Heart left ventricle (tissue), 16 donors: ENCODE measurements at places on chromosomes 11 and 22. TPM values are rescaled to one million over a fixed set of nuclear protein-coding genes. Genes with fewer than 3 reads are reported as not detected.

The LMNTD2 gene
- total RNA-seq, result 1.6 TPM

The C11orf87 gene
- total RNA-seq, result 0.12 TPM

The WBP2NL gene
- total RNA-seq, result 1.1 TPM

The MS4A1 gene
- total RNA-seq, result not detected

The RSF1 gene
- total RNA-seq, result 44.1 TPM

The DEPDC7 gene
- total RNA-seq, result not detected

The DGAT2 gene
- 8.3 TPM for total RNA-seq

The FOLH1 gene
- total RNA-seq, result not detected

The GPHA2 gene
- total RNA-seq, result not detected

The CCDC73 gene
- not detected for total RNA-seq

The OR2AG1 gene
- total RNA-seq, result not detected

The TRIM6 gene
- total RNA-seq, result 1.3 TPM

The HTATIP2 gene
- total RNA-seq, result 28.5 TPM

DNA sequence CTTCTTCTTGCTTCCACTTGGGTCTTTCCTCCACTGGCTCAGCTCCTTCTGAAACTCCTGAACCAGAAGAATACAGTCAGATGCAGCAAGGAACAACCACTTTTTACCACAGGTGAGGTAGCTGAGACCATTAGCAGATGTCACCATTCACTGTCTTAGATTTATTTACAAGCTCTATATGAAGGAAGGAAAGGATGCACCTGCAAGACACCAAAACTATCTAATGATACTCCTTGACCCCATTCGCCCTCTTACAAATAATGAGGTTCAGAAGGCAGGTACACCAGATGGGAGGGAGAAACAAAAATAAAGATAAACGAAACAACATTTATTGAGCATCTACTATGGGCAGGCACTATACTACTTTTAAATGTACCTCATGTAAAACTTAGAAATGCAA is 10.3 kb downstream of the TFIP11 start:
- H3K4me1 ChIP-seq, result peaks cover 4% of the 10 kb centered on the region
- no peak for DNase-seq
- no peaks in the 10 kb centered on the region for H3K27me3 ChIP-seq
- peaks cover 100% of the 10 kb centered on the region for H3K36me3 ChIP-seq
- H3K4me3 ChIP-seq, result no peak overlapping the region
- no peak overlapping the region for H3K27ac ChIP-seq

DNA sequence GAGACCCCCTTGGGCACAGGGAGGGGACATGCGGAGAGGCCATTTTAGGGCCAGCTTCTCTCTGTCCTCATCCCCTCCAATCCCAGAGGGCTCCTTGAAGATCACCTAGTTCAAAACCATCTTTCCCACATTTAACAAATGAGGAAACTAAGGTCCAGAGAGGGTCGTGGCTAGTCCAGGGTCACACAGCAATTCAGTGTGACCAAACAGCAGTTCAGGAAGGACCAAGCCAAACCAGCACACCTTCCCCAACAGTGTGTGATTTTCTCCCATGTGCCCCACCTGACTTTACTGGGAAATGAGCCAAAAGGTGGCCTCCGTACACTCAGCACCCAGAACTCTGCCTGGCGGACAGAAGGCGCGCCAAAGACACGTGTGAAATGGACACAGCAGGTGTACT is 51.3 kb downstream of the CACNA1I start:
- H3K4me3 ChIP-seq, result no peak overlapping the region
- no peak overlapping the region for H3K27ac ChIP-seq
- no peaks in the 10 kb centered on the region for H3K36me3 ChIP-seq
- no peak for DNase-seq

- no peak overlapping the region for H3K4me3 ChIP-seq
- H3K27ac ChIP-seq, result peak overlapping the region; percentile 19
- no peaks in the 10 kb centered on the region for H3K27me3 ChIP-seq
- no peak for DNase-seq
Measured at GRCh38 chr11:128494418-128495332, 92.7 kb downstream of the ETS1 start.

DNA sequence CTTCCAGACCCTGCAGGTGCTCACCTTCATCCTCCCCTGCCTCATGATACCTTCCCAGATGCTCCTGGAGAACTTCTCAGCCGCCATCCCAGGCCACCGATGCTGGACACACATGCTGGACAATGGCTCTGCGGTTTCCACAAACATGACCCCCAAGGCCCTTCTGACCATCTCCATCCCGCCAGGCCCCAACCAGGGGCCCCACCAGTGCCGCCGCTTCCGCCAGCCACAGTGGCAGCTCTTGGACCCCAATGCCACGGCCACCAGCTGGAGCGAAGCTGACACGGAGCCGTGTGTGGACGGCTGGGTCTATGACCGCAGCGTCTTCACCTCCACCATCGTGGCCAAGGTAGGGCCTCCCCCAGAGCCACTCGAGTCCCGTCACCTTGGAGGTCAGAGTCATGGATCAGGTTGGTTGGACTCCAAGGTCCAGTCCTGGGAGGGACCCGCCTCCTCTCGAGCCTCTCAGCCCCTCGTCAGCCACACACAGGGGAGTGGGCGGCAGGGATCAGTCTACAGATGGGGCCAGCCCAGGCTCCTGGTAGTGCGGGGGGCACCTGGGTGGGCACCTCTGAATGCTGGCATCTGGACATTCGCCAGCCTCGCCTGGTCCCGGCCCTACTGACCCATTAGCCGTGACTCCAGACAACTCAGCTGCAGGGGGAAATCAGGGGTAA is 34.8 kb upstream of the SLC22A12 start:
- no peak overlapping the region for H3K27ac ChIP-seq
- peaks cover 12% of the 10 kb centered on the region for H3K4me1 ChIP-seq
- no peak overlapping the region for H3K4me3 ChIP-seq

- H3K27ac ChIP-seq, result no peak overlapping the region
- no peak for DNase-seq
- H3K36me3 ChIP-seq, result no peaks in the 10 kb centered on the region
- no peak overlapping the region for H3K4me3 ChIP-seq
- H3K4me1 ChIP-seq, result no peaks in the 10 kb centered on the region
Measured at GRCh38 chr11:75602951-75603350, 40.9 kb downstream of the SERPINH1 start.

DNA sequence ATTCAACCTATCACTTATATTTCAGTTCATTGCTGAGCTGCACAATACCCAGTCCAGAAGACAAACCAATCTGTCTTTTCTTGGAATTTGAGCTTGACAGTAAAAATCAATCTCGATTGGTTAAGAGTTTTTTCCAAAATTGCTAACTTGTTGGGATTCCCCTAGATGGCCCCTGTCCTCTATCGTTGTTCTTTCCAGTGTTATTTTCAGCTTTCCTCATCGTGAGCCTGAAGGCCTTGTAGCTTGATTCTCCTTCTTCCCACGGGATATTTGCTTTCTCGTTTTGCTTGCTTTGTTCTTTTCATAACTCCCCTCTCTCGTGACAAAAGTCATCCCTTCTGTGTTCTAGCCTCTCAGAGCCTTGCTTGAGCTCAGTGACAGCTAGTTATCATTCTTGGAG is 3.1 kb downstream of the OR8B8 start:
- no peak for DNase-seq
- H3K27me3 ChIP-seq, result no peaks in the 10 kb centered on the region
- H3K4me1 ChIP-seq, result no peaks in the 10 kb centered on the region

GRCh38 chr11:8068605-8069221 is 12.3 kb upstream of the TUB start:
- peak; percentile 72 for DNase-seq
- H3K27me3 ChIP-seq, result no peaks in the 10 kb centered on the region
- H3K36me3 ChIP-seq, result no peaks in the 10 kb centered on the region

GRCh38 chr22:49914256-49914655 is 4.0 kb downstream of the ALG12 start:
- no peak overlapping the region for H3K4me3 ChIP-seq
- H3K27ac ChIP-seq, result no peak overlapping the region
- no peaks in the 10 kb centered on the region for H3K4me1 ChIP-seq
- H3K27me3 ChIP-seq, result no peaks in the 10 kb centered on the region
- H3K36me3 ChIP-seq, result peaks cover 41% of the 10 kb centered on the region
- DNase-seq, result no peak

DNA sequence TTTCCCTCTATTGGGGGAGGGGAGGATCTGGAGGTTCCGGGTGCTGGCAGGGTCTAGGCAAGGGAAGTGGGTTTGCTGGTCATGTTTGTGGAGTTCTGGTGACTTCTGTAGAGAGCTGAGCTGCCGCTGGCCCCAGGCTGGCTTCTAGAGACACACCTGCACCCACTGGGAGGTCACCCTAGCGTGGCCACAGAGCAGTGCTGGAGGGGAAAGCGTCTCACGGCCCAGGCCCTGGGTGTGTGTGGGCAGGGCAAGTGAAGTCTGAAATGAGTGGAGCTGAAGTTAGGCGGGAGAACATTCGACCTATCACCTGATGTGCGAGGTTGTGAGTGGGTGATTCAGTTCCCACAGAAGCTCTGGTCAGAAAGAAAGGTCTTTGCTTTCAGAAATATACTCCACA is 27.9 kb downstream of the SMIM38 start:
- no peak overlapping the region for H3K4me3 ChIP-seq
- no peak overlapping the region for H3K27ac ChIP-seq
- no peaks in the 10 kb centered on the region for H3K4me1 ChIP-seq
- no peaks in the 10 kb centered on the region for H3K27me3 ChIP-seq
- H3K36me3 ChIP-seq, result no peaks in the 10 kb centered on the region

DNA sequence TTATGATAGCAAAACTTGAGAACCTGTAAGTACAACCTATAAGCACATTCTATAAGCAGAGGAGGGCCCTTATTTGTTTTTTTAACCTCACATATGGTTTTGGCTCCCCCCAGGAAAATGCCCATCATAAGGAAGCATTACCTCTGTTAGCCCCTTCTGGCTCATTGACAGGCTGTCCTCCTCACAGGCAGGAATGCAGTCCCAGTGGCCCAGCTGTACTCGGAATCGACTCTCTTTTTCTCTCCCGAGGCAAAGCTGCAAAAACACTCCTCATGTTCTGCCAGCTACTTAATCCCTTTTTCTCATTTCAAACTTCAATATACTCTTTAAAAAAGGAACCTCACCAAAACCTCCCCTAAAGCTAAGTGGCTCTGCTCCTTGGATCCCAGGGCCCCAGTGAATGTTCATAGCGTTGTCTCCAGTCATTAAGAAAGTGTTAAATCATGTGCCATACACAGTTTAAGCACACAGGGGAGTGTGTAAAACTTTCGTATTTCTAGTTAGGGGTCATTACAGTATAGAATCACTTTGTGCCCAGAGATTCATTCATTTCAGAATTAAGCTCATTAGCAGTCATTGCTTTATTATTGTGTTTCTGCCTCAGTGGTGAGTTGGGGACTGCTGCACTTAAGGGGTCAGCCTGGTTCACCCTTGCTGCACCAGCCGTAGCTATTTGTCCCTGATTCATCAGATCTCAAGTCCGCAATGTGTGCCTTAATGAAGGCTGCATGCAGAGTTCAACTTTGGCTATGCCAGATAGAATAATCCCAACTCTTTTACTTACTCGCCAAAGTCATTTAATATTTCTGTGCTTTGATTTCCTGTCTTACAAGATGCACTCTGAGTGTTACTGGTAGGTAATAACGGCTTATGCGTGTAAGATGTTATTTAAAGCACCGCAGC is 57.6 kb downstream of the JRKL start:
- H3K27me3 ChIP-seq, result no peaks in the 10 kb centered on the region
- H3K4me1 ChIP-seq, result no peaks in the 10 kb centered on the region
- no peak for DNase-seq
- H3K36me3 ChIP-seq, result no peaks in the 10 kb centered on the region
- H3K27ac ChIP-seq, result no peak overlapping the region
- no peak overlapping the region for H3K4me3 ChIP-seq

DNA sequence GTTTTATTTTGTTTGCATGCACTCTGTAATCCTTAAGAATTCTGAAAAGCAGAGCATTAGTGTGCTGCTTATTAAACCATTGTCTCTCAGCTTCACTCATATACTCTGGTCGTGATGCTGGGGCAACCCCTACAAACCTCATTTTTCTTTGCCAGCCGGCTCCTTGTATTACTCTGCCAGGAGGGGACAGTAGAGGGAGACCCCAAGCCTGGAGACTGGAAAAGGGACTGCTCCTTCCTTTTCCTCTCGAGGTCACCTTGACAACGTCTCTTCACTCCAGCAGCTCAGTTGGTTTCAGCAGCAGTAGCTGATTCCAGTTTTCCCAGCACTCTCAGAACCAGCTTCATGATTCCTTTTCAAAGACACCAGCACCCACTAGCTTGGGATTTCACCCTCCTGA is 2.8 kb upstream of the JHY start:
- no peak overlapping the region for H3K27ac ChIP-seq
- H3K4me1 ChIP-seq, result peaks cover 5% of the 10 kb centered on the region
- H3K36me3 ChIP-seq, result no peaks in the 10 kb centered on the region
- no peaks in the 10 kb centered on the region for H3K27me3 ChIP-seq

GRCh38 chr11:95453616-95454171 is 222.7 kb upstream of the SESN3 start:
- peak overlapping the region; percentile 25 for H3K27ac ChIP-seq
- H3K4me3 ChIP-seq, result no peak overlapping the region
- no peaks in the 10 kb centered on the region for H3K27me3 ChIP-seq
- DNase-seq, result peak; percentile 71
- H3K36me3 ChIP-seq, result no peaks in the 10 kb centered on the region

GRCh38 chr11:69297787-69298266 is 3.9 kb downstream of the MYEOV start:
- DNase-seq, result peak; percentile 49
- peak overlapping the region; percentile 43 for H3K4me3 ChIP-seq
- peaks cover 50% of the 10 kb centered on the region for H3K4me1 ChIP-seq
- peak overlapping the region; percentile 74 for H3K27ac ChIP-seq
- H3K27me3 ChIP-seq, result no peaks in the 10 kb centered on the region

DNA sequence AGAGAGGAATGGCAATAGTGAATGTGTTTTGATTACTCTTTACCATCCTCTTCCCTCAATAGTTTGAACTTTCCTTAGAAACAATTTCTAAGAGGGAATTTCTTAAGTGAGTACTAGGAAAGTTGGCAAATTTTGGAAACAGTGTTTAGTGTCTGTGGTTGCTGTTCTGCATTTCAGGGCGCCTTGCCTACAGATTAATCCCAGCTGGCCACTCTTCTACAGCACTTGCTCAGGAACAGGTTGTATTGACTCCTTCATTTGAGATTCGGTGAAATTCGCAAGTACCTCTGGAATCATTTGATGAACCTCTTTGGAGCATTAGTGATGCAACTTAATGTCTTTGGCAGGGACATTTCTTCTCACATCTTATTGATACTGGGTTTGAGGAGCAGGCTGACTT is 28.3 kb downstream of the JAM3 start:
- H3K4me3 ChIP-seq, result no peak overlapping the region
- H3K27ac ChIP-seq, result no peak overlapping the region
- DNase-seq, result no peak
- no peaks in the 10 kb centered on the region for H3K4me1 ChIP-seq
- no peaks in the 10 kb centered on the region for H3K27me3 ChIP-seq

- H3K4me1 ChIP-seq, result peaks cover 6% of the 10 kb centered on the region
- DNase-seq, result peak; percentile 29
- H3K36me3 ChIP-seq, result no peaks in the 10 kb centered on the region
- no peaks in the 10 kb centered on the region for H3K27me3 ChIP-seq
Measured at GRCh38 chr11:35043936-35044335, 95.0 kb upstream of the CD44 start.
